ENCODE measurements at places on chromosomes 12 and 14.
A peak's percentile ranks its signal among the peaks of the same experiment; 100 is the strongest.

DNA sequence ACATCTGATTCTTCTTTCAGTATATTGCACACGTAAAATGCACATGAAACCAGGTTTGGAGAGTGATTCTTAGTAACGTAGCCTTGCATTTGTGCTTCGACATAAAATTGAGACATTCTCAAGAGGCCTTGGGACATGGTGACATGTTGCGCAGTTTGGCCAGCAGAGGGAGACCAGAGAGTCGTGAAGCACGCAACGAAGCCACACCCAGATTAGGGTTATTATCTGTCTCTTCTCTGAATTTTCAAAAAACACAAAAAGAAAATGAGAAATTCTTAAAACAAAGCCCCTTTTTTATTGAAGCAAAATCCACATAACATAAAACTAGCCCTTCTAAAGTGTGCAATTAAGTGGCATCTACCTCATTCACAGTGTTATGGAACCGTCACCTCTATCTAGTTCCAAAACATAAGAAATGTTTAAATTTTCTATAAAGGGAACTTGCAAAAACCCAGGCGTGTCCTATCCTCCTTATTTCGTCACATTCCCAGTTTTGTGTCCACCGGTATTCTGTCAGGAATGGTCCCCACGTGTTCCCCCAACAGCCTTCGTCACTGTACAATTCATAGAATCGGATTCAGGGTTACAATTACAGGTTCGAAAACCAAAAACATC, 108.8 kb upstream of the ATF7IP start:
- peak; percentile 81 for DNase-seq

DNA sequence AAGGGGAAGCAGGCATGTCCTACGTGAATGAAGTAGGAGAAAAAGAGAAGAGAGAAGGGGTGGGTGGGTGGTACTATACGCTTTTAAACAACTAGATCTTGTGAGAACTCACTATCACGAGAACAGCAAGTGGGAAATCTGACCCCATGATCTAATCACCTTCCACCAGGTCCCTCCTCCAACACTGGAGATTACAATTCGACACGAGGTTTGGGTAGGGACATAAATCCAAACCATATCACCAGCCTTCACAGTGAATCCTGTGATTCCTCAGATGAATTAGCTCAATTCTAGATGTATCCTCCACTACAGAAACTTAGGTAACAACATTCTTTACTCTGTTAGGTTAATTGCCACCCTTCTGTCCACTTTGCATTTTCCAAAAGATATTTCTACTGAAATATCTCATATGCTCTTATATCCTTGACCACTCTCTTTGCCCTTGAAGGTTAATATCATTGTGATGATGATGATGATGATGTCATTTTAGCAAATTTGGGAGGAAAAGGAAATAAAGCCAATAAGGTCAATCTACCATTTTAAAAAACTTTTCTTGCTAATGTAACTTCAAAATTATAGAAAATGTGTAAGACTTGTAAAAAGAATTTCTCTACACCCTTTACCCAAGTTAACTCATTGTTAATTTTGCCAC, 23.2 kb upstream of the CCNT1 start:
- no peak for DNase-seq

GRCh38 chr12:44570036-44570583, 306.0 kb downstream of the NELL2 start:
- no peak for DNase-seq

DNA sequence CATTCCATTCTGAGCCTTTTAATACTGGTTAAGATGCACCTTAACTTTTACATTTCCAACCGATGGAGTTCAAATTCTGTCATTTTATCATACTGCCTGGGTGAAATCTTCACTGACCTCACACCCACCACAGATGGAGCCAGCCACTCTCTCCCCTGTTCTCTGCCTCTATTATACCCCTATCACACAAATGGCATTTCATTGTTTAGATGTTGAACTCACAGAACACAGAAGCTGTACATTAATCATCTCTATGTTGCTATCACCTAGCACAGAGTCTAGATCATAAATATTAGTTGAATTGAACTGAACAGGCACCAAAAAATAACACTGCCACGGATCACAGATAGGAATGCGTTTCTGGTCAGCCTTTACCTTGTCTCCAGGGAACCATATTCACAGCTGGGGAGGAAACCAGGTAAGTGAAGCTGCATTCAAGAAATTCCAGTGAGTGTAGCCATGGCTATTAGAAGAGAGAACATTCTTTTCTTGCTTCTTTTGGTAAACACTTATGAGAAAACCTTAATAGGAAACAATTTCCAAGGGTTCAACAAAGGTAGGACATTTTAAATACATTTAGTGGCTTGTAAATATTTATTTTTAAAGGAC, 194.9 kb upstream of the RMST start:
- DNase-seq, result no peak

DNA sequence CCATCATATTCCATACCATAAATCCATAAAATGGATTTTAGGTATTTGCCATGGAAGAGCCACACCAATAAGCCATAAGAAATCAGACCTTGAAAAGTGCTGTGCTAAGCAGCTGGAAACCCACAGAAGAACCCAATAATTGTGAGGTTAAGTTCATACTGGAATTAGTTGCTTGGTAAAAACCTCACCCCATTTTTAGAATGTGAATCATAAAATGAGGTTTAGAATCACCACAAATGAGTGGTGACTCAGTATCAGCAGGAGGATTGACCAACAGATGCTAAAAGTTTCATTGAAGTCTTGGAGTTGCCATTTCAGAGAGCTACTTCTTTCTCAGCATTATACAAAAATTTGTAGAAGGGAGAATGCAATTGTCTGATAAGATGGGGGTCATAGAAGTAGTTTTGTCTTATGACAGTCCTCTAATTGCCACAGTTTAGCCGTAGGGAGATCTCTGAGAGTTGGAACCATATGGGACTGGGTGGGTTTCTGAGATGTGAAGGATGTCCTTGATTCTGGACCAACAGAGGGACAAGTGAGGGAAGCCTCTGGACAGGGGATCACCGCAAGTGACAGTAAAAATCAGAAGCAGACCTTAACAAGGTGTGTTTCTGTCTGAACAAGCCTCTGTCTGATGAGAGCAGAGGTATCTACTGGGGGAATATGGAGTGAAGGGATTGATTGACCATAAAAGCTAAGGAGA, 1.4 kb upstream of the STON2 start:
- DNase-seq, result no peak

GRCh38 chr12:13179211-13180074, 17.1 kb upstream of the EMP1 start:
- peak; percentile 41 for DNase-seq

GRCh38 chr12:4938900-4939299, 29.2 kb downstream of the KCNA1 start:
- DNase-seq, result no peak

DNA sequence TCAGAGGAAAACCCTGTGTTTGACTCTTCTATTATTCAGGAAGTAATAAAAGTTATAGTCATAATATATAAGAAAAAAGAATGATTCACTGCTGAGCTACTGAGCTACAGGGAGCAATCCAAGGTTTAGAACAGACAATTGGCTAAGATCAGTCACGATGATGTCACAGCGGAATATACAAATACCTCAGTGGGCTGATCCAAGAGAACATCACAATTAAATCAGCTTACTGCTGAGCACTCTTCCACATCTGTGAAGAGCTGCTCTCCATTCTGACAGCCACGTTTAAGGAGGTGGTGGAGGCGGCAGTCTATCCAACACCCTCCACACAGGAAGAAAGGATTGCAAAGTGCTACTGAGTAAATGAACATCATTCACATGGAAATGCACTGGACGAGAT, 271.0 kb downstream of the APAF1 start:
- DNase-seq, result no peak

DNA sequence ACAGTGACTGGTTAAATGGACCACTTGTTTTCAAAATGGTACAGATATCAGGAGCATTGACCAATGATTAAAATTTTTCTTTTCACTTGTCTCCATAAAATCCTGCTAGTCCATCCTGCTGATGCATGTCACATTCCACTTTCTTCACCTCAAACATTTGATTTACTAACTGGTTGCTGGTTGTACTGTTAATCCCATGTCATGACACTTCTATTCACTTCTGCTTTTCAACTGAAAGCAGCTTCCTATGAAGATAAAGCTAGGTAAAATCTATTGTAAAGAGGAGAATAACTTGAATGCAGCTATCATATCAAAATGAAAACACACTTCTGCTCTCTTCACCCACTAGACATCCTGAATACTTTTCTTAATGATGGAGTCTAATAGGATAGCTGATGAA, 149.6 kb upstream of the OTX2 start:
- no peak for DNase-seq

DNA sequence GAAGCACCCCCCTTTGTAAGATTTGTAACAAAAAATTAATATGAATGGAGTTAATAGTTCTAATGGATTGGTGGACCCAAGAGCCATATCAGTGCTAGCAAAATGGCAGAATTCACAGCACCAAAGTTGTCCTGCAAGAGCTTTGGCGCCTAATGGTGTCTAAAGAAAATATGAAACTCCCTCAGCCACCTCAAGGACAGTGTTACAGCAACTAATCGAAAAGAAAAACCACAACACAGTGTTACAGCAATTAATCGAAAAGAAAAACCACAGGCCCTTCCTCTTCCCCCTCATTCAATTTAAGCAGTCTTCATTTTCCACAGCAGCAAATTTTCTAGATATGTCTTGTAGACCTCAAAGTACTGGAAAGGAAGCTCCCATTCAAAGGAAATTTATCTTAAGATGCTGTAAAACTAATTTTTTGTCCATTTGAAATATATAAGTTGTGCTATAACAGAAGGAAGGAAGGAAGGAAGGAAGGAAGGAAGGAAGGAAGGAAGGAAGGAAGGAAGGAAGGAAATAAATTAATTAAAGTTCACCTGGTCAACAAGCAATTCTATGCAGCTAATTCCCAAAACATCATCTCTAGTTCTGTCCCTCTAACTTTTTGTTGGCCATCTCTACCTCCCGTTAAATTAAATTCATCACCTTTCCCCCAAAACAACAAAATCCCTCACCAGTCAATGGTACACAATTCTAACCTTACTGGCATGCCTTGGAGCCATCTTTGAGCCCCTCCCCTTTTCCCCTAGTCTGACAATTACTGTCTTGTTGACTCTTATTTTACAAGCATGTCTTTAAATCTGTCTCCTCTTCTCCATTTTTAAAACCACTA, 17.4 kb downstream of the LRP6 start:
- no peak for DNase-seq

GRCh38 chr12:79662046-79662811, 28.5 kb downstream of the PAWR start:
- DNase-seq, result no peak

DNA sequence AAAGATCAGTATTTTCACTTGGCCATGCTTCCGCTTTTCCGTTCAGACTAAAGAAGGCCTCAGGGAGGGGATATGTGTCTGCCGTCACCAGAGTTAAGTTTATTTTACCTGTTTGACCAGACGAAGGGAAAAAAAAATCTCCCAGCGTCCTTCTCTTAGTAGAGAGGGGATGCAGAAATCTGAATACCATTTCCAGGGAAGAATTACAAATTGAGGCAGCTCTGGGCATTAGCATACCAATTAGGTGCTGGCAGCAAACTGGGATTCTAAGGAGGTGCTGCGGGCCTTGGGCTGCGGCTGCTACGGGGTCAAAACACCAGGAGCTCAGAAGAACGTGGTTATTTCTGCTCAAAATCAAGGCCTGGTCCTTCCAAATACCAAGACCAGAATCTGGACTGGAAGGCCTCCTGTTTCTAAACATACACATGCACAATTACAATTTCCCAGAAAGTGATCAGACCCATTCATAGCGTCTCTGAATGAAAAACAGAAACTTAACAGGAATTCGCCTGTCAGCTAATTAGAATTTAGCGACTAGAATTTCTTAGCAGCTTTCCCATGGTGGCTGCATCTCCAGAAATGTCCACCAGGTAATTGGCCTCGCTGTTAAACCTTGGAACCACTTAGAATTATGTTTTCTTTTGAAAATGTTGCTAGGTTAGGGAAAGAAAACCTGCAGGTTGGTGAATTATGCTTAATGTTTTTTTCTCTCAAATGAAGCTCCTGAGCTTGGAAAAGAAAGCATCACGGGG, 617.0 kb downstream of the VRK1 start:
- DNase-seq, result no peak

DNA sequence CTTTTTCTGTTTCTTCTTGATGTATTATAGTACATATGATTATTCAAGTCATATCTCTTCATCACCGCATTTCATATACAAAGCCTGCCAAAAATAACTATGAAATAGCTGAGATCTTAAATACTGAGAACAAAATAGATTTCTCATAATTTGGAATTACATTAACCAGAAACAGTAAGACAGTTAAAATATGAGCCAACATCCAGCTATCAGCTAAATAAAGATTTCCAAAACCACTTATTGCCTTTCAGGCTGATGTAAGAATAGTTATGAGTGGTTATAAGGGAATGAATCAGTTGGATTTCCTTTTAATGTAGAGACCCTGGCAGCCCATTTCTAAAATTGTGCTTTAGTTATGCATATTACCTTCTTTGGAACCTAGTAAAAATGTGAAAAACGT, 47.4 kb downstream of the TMEM117 start:
- DNase-seq, result no peak

DNA sequence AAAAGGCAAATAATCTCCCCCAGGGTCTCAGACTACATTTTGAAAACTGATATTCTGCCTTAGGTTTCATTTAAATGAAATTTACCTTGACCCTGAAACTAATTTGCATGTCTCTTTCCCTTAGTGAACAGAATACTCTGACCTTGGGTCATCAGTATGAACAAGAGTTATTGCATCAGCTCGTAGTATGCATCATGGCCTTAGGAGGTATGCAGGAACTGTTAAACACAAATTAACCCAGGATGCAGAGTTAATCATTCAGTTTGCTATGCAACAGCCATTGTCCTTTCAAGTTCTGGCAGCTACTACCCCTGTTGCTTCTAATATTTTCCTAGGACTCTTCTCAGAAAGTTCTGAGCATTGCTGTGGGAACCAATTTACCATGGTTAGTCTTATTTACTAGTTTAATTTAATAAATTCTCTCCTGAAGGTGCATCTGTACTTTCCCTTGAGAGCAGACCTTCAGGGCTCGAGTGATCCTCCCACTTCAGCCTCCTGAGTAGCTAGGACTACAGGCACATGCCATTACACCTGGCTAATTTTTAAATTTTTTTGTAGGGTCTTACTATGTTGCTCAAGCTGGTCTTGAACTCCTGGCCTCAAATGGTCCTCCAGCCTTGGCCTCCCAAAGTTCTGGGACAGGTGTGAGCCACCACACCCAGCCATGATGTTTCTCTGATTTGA, 126.7 kb downstream of the TTC6 start:
- DNase-seq, result no peak

Data from left ventricle myocardium inferior (tissue), 1 donor.